ENCODE measurements at places on chromosomes 1 and 21. TPM values are rescaled to one million over a fixed set of nuclear protein-coding genes. Genes with fewer than 3 reads are reported as not detected.

DNA sequence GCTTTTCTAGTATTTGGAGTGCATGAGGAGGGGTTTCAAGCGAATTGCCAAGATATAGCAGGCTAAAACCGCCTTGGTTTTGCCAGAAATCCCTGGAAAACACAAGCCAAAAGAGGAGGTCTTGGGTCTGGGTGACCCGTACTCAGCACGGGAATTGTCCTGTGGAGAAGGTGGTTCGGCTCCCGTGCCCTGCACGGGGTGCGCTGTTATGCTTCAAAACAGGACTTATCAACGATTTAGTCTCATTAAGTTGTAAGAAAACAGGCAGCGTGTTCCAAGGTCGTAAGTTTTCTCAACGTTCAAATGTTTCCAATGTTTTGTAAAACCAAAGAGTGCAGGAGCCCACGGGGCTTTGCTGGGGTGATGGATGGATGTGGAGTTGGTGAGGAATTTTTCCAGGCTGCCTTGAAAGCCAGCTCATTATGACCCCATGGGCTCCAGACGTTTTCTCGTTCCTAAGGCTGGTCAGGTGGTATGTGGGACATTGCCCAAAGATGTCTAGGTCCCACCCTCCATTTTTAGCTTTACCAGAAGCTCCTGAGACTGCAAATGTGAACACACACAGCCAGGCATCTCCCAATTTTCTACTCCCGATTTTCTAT, 75.4 kb upstream of the CLDN14 start:
- no peaks in the 10 kb centered on the region for H3K27me3 ChIP-seq
- H3K4me3 ChIP-seq = no peak overlapping the region
- no peaks in the 10 kb centered on the region for H3K36me3 ChIP-seq
- no peaks in the 10 kb centered on the region for H3K4me1 ChIP-seq
- no peak overlapping the region for H3K27ac ChIP-seq

Gene RAD54L
- 2.9 TPM for total RNA-seq

DNA sequence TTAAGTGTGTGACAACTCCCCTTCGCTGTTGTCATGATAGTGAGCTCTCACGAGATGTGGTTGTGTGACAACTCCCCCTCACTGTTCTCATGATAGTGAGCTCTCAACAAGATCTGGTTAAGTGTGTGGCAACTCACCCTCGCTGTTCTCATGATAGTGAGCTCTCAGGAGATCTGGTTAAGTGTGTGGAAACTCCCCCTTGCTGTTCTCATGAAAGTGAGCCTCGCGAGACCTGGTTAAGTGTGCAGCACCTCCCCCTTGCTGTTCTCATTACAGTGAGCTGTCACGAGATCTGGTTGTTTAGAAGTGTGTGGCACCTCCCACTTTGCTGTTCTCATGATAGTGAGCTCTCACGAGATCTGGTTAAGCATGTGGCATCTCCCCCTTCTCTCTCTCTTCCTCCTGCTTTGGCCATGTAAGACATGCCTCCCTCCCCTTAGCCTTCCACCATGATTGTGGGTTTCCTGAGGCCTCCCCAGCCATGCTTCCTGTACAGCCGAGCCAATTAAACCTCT, 25.1 kb upstream of the LSS start:
- no peaks in the 10 kb centered on the region for H3K27me3 ChIP-seq
- H3K36me3 ChIP-seq = peaks cover 77% of the 10 kb centered on the region
- no peak for DNase-seq
- H3K4me3 ChIP-seq = no peak overlapping the region
- H3K4me1 ChIP-seq = no peaks in the 10 kb centered on the region

Gene OXCT2
- total RNA-seq = 1.8 TPM

DNA sequence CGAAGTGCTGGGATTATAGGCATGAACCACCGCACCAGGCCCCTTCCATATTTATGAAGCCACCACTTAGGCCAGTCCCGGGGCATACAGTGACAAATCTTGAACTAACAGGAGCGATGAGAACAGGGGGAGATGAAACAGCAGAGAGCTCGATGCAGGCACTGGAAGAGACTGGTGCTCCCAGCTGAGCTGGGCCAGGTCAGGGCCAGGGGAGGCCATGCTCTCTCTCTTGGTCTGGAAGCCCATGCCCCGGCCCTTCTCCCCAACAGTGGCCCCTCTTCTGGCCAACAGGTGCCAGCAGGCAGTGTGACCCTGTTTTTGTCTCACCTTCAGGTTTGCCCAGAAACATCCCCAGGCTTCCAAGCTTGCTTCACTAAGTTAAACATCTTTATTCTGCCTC, 269.9 kb upstream of the C1orf174 start:
- H3K36me3 ChIP-seq = no peaks in the 10 kb centered on the region
- no peak overlapping the region for H3K4me3 ChIP-seq
- no peak for DNase-seq
- H3K27me3 ChIP-seq = peaks cover 1% of the 10 kb centered on the region
- peaks cover 33% of the 10 kb centered on the region for H3K4me1 ChIP-seq

- H3K4me1 ChIP-seq = no peaks in the 10 kb centered on the region
- no peaks in the 10 kb centered on the region for H3K36me3 ChIP-seq
- no peaks in the 10 kb centered on the region for H3K27me3 ChIP-seq
- peak; percentile 38 for DNase-seq
- no peak overlapping the region for H3K27ac ChIP-seq
- H3K4me3 ChIP-seq = no peak overlapping the region
Observed at GRCh38 chr1:221263831-221264767, 384.9 kb downstream of the HLX start.

DNA sequence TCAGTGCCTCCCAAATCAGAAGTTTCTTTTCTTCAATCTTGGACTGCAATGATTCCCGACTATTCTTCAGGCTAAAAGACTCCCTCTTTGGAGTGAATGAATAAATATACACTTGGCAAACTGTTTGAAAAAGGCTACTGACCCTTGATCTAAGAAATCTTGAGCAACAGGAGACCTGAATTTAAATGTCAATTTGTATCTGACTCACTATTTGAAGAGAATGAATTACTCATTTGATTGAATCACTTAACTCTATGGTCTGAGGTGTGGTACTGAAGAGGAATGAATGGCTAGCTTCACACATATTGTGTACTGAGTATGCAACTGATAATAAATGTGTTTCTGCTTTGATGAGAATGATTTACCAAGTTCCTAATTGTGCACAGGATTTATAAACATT, 4.6 kb upstream of the SMG7 start:
- peaks cover 4% of the 10 kb centered on the region for H3K4me1 ChIP-seq
- H3K4me3 ChIP-seq = no peak overlapping the region
- peaks cover 3% of the 10 kb centered on the region for H3K36me3 ChIP-seq
- DNase-seq = no peak
- no peaks in the 10 kb centered on the region for H3K27me3 ChIP-seq
- no peak overlapping the region for H3K27ac ChIP-seq

DNA sequence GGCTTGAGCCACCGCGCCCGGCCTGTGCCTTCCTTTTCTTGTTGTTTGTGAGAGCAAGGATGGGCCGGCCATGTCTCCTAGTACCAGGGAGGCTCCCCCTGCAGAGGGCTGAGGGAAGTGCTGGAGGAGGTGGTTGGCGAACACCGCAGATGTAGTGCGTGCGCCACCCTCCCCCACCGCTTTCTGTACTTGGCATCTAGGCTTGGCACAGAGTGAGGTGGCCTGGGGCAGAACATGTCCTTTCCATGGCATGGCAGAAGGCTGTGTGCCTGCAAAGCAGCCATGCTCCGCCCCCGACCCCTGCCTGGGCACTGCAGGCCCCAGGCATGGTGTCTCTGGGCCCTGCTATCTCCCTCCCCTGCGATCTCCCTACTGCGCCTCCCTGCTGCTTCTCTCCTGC, 30.7 kb downstream of the ALPL start:
- H3K4me3 ChIP-seq = no peak overlapping the region
- no peak overlapping the region for H3K27ac ChIP-seq
- no peaks in the 10 kb centered on the region for H3K36me3 ChIP-seq
- H3K27me3 ChIP-seq = no peaks in the 10 kb centered on the region
- H3K4me1 ChIP-seq = peaks cover 52% of the 10 kb centered on the region

- H3K27ac ChIP-seq = peak overlapping the region; percentile 89
- DNase-seq = peak; percentile 91
- H3K4me3 ChIP-seq = peak overlapping the region; percentile 58
- H3K27me3 ChIP-seq = peaks cover 3% of the 10 kb centered on the region
- peaks cover 28% of the 10 kb centered on the region for H3K4me1 ChIP-seq
Observed at GRCh38 chr1:23484253-23485001, 448 bp upstream of the ASAP3 start.

GRCh38 chr1:29280409-29281131, 44.2 kb downstream of the PTPRU start:
- H3K4me1 ChIP-seq = peaks cover 5% of the 10 kb centered on the region
- H3K36me3 ChIP-seq = peaks cover 38% of the 10 kb centered on the region
- H3K4me3 ChIP-seq = no peak overlapping the region
- no peak for DNase-seq
- H3K27me3 ChIP-seq = no peaks in the 10 kb centered on the region

DNA sequence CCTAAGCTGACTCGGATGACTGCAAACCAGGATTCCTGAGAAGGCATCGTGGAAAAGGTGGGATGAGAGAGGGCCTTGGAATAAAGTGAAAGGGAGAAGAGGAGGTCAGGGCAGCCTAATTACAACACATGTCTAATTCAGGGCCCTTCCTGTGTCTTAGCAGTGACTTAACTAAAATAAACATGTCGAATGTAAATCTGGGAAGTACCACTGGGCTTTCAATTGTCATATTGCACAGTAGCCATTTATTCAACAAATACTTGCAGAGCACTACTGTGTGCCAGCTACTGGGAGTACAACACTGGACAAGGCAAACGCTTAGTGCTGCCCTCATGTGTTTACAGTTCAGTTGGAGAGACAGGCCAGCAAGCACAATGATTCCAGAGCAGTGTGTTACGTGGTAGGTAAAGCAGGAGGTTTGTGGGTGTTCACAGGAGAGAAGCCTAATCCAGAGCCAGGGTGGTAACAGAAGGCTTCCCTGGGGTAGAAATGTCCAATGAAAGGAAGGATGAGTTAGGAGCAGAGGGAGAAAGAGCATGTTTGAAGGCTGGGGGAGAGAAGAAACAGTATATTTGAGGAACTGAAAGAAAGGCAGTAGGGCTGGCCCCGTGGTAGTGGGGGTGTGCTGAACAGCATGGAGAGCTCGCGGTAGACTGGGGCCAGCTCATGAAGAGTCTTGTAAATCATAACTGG, 38.0 kb upstream of the RASAL2 start:
- H3K27ac ChIP-seq = no peak overlapping the region
- H3K27me3 ChIP-seq = no peaks in the 10 kb centered on the region
- DNase-seq = peak; percentile 11
- no peak overlapping the region for H3K4me3 ChIP-seq

DNA sequence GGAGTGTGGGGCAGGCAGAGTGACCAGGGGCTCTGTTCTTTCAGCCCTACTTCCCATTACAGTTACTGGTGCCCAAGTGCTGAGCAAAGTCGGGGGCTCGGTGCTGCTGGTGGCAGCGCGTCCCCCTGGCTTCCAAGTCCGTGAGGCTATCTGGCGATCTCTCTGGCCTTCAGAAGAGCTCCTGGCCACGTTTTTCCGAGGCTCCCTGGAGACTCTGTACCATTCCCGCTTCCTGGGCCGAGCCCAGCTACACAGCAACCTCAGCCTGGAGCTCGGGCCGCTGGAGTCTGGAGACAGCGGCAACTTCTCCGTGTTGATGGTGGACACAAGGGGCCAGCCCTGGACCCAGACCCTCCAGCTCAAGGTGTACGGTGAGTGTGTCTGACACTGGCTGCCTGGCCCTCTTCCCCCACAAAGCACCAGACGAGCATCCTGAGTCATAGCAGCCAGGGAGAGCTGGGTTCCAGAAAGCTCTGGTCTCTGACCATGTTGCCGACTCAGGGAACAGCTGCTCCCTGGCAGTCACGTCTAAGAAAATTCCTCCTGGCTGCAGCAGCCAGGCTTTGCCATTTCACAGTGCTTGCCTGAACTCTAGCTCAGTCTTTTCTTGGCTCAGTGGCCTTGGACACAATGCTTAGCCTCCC, 3.3 kb downstream of the SLAMF8 start:
- DNase-seq = no peak
- no peak overlapping the region for H3K27ac ChIP-seq
- no peak overlapping the region for H3K4me3 ChIP-seq
- H3K4me1 ChIP-seq = peaks cover 10% of the 10 kb centered on the region

DNA sequence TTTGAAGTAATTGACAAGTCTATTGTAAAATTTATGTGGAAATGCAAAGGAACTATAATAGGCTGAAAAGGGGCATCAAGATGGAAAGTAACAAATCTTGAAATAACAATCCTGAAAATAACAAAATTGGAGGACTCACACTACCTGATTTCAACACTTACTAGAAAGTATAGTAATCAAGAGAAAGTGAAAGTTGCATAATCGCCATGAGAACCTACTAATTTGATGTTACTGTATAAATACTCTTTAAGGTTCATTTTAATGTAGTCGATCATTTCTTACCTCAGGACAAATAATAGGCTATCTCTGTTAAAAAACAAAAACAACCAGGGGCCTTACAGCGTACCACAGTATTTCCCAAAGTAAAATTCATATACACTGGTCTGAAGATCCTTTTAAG, 71.7 kb downstream of the EDEM3 start:
- no peak for DNase-seq
- no peak overlapping the region for H3K4me3 ChIP-seq
- peaks cover 3% of the 10 kb centered on the region for H3K4me1 ChIP-seq

Gene LINGO4
- 0.22 TPM for total RNA-seq

DNA sequence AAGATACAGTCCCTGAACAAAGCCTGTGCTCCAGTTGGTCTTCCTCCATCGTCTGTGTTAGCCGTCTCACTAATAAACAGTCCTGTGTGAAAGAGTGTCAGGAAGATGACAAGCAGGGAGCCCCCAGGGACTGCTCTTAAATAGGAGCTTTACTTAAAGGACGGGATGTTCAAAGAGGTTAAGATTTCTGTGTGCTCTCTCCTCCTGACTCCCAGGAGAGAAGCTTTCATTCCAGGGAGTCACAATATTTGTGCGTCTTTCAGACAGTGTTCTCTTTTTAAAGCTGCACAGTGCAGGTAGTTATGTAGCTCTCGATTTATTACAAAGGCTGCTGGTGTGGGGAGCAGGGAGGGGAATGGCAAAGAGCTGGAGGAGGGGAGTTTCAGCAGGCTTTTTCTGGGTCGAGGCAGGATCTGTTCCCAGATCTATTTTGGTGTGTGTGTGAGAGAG, 43.5 kb downstream of the STYXL2 start:
- H3K36me3 ChIP-seq = no peaks in the 10 kb centered on the region
- no peak overlapping the region for H3K4me3 ChIP-seq
- DNase-seq = peak; percentile 29
- no peak overlapping the region for H3K27ac ChIP-seq
- no peaks in the 10 kb centered on the region for H3K4me1 ChIP-seq

DNA sequence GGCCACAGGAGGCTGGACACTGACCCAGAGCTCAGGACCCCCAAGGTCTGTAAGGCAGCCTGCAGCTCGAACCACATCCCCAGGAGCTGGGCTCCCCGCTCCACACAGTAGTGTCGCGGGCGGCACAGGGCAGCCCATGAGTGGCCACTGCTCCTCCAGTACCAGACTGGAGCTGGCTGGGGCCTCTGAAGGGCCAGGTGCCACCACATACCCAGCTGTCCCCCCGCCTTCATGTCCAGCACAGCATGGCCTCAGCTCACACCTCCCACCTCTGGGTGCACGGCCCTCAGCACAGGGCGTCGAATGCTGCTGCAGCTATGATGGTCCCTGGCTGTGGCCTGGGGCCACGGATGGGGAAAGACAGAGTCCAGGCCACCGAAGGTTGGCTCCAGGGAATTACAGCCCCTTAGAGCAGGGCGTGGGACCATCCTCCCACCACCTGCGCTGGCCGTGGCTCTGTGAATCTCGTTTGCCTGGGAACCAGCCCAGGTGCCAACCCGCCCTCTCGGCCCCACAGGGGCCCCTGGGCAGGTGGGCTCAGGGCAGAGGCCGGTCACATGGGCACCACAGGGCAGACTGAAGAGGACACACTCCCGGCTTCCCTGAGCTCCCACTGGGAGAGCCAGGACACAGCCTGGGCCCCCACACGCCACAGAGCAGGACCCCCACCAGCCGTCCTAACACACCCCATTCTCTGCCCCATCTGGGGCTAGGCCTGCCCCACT, 2.1 kb upstream of the TNFRSF4 start:
- H3K36me3 ChIP-seq = peaks cover 72% of the 10 kb centered on the region
- H3K4me1 ChIP-seq = no peaks in the 10 kb centered on the region
- no peaks in the 10 kb centered on the region for H3K27me3 ChIP-seq
- H3K4me3 ChIP-seq = no peak overlapping the region
- DNase-seq = no peak
